Naive thymus-derived CD8-positive, alpha-beta T cell (primary cell): ENCODE measurements at places on chromosomes 4 and X. TPM values are rescaled to one million over a fixed set of nuclear protein-coding genes. Genes with fewer than 3 reads are reported as not detected.

The SNX12 gene
- 29.8 TPM for total RNA-seq

The FOXR2 gene
- not detected for total RNA-seq

The RTL5 gene
- 0.30 TPM for total RNA-seq

The PDGFRA gene
- not detected for total RNA-seq

The AKAP14 gene
- total RNA-seq, result not detected

The PDLIM5 gene
- total RNA-seq, result 33.6 TPM

DNA sequence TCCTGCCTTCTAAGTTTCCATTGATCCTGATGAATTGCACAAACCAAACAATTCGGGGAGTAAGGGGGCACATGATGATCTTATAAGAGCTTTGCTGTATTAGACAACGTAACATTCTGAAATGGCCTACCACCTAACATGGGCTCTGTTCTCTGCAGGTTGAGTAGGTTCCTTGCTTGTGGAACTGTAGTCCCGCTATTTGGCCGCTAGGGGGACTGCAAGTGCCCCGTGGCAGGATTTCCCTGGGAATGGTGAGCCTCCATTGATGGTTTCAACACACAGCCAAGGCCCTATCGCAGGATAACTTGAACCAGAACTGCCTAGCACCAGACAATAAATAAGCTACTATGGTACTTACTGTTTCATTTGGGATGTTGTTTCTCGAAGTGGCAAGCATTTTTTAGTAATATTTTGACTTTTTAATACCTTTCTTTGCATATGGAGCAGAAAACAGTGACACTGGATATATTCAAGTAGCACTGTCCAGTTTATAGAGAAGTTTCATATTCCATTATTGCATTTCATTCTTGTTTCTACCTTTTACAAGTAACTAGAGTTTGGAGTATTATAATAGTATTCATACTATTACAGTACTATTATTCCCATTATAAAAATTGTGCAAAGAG lies 11.9 kb downstream of the AR start:
- DNase-seq, result no peak

DNA sequence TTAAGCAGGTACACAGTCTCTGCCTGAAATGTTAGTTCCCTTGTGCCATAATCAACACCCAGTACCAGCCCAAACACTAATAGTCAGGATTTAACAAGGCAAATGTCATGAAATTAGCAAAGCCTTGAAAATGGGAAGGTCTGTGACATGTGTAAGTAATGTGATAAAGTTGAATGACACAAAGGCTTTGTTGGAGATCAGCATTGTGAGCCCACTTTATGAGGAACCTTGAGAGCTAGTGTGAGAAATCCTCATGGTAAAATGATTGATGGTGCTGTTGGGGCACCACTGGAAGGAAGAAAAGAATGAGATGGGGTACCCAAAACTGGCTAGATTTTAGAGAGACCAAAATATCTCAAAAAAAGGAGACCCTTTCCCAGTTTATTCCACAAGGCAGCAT lies 3.3 kb upstream of the LIN54 start:
- no peak for DNase-seq

- no peak for DNase-seq
Observed at GRCh38 chr4:148779771-148780170, 337.6 kb upstream of the NR3C2 start.

DNA sequence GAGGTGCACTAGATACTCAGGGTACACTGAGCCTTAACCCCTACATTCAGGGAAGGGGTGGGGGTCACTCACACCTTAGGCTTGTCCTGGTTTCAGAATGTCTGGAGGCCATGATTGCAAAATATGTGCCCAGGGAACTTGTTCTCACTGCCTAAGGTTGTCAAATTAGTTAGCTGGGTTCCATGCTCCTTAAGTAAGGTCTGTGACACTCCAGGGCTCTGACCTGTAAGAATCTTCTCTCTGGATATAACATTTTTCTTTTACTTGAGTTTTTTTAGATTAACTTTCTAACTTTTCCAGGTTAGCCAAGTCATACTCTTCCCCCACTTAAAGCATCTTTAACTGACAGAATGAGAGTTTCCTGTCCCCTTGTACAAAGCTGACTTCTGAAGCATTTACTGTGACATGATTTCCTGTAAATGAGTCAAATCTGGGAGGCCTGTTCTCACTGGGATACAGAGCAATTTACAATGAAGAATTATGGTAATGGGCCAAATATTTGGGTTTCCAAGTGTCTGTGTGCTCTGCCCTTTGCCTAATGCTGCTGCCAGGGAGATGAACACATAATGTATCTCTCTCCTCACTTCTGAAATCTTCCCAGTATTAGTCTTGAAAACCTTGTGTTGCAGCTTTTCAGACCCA lies 101.7 kb downstream of the GATB start:
- DNase-seq, result no peak

- DNase-seq, result no peak
Observed at GRCh38 chr4:5292101-5292500, 240.8 kb downstream of the STK32B start.

GRCh38 chr4:26402458-26402857 lies 81.6 kb downstream of the RBPJ start:
- no peak for DNase-seq

DNA sequence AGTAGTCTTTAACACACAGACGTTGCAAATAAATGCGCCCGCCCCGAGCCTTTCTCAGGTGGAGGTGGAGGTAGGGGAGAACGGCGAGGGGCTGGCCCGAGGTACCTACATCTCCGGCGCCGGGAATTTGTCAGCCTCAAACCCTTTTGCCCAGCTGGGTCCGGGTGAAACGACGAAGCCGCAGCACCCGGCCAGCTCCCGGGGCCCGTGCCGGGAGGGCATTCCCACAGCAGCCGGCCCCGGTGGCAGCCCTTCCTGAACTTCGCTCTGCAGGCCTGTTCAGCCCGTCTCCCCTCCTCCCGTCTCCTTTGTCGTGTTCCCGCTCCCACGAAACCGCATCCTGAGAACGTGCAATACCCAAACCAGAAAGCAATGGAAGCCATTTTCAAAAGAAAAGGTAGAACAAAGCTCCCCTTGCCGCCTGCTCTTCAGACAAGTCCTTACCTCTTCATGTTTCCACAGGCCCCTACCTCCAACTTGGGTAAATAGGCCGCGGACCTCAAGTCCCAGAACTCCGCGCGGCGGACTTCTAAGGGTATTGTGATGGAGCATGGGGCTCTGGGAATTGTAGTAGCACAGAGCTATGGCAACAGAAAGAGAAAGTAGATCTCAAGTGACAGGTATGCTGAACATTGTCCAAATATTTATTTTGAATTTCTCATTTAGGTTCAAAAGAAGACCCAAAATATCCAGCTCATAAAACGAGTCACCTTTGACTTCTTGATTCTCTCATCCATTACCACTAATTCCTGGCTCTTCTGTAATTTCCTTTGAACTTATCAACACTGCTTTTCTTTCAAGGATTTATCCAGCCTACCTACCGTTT lies at the start of gene RBM41:
Gene RBM41, minus strand, starts transcription at position 501 of the 826 bp plus-strand sequence. Its CDS starts 49 bp downstream, at position 452.
- DNase-seq, result peak; percentile 87

DNA sequence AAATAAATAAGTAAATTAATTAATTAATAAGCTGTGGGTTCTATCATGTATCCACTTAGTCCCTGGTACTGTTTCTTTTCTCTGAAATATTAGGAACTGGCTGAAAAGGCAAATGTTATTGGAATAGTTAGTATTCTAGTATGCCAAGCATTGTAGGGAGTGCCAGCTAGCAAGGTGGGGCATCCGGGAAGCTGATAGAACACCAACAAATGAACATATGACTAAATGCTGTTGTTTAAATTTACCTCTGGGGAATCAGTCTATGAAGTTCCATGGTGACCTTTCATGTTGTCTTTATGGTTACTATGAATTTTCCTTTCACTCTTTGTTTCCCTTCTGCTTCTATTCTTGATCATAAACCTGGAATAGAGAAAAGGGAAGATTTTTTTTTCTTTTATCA lies 32.7 kb downstream of the NUDT6 start:
- DNase-seq, result no peak

DNA sequence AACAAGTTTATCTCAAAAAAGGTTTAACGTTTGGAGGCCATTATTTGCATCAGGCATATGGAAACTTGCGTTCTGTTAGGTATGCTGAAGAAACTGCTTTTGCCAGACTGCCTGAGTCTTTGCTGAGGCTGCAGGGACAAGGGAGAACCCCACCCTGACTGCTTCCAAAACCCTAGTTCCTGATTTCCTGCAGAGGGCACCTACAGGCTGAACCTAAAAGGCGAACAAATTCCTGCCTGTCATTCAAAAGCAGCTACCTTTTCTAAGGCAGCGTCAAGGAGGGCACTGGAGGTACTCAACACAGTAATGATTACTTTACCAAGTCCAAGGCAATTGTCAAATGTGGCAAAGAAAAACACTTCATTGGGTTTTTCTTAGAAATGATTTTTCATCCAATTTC lies 578 bp upstream of the CORIN start:
- DNase-seq, result no peak

- no peak for DNase-seq
Observed at GRCh38 chr4:26001413-26001812, 87.4 kb downstream of the SMIM20 start.

DNA sequence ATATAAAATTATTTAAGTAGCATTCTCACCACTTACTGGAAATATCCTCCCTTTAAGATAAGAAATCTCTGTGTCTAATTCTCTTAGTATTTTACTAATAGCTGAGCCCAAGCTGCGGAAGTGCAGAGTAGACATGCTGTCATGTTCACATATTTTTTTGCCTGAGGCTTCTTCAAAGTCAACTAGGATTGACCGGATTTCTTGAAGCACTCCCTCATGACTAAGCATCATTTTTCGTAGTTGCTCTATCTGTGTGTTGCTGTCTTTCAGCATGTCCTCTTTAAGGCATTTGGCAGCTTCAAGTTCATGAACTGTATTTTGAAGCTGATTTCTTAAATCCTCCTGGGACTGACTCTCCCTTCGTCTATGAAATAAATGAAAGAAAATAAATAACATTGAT lies 36.9 kb downstream of the CCDC158 start:
- DNase-seq, result no peak

DNA sequence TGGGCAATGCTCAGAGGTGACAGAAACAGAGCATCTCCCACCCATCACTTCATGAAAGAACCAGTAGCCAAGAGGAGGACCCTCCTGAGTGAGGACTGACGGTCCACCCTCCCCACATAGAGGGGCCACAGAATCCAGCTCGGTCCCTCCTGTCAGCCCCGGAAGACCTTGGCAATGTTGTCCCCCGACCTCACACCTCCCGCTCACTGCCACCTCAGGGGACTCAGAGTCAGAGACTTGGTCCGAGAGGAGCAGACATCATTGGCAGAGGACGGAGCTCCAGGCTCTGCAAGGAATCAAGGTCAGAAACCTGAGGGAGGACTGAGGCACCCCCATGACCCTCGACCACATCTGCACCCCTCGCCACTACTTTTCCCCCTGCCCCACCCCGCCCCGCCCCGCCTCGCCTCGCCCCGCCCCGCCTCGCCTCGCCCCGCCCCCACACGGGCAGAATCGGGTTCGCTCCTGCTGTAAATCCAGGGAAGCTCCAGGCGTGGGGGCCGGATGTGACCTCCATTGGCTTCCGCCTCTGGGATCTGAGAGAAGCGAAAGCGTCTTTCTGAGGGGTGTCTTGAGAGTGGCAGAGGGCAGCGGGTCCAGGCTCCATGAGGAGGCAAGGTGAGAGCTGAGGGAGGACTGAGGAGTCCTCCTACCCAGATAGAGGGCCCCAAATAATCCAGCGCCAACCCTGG lies at the start of gene MAGEA11:
Gene MAGEA11, plus strand, starts transcription at position 516 of the 692 bp plus-strand sequence. CDS start 1,100 bp downstream, outside the sequence.
- DNase-seq, result no peak
